ENCODE measurements at places on chromosomes 6 and 20. TPM values are rescaled to one million over a fixed set of nuclear protein-coding genes. Genes with fewer than 3 reads are reported as not detected.
A peak's percentile ranks its signal among the peaks of the same experiment; 100 is the strongest.

Gene ARFGEF3
- polyA plus RNA-seq, result 0.21 TPM

Gene GABRR1
- polyA plus RNA-seq, result 0.07 TPM

Gene ELOVL4
- polyA plus RNA-seq, result 30.6 TPM

- H3K27me3 ChIP-seq, result no peaks in the 10 kb centered on the region
- no peak for DNase-seq
- H3K4me3 ChIP-seq, result no peak overlapping the region
- no peaks in the 10 kb centered on the region for H3K4me1 ChIP-seq
These were observed 227.1 kb downstream of the RFPL4B start for GRCh38 chr6:112574190-112574589.

DNA sequence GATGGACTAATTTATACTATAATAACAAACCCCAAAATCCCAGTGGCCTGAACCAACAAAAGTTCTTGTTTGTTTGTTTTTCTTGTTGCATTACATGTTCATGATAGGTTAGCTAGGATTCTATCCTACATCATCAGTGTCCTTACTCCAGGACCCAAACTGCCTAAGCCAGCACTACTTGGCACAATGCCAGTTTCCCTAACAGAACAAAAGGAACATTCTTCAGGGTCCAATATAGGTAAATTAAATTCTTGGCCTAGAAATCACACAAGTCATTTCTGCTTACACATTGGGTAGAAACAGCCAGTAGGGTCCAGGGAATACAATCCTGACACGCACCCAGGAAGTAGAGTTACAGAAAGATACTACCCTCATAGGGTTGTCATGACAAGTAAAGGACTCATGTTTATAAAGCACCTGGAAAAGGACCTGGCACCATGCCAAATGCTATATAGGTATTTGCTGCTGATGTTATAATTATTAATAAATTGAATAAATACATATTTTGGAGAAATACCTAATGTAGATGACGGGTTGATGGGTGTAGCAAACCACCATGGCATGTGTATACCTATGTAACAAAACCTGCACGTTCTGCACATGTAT is 38.8 kb downstream of the RCAN2 start:
- H3K27me3 ChIP-seq, result no peaks in the 10 kb centered on the region
- no peak overlapping the region for H3K27ac ChIP-seq
- H3K4me1 ChIP-seq, result no peaks in the 10 kb centered on the region
- DNase-seq, result no peak
- no peak overlapping the region for H3K4me3 ChIP-seq

DNA sequence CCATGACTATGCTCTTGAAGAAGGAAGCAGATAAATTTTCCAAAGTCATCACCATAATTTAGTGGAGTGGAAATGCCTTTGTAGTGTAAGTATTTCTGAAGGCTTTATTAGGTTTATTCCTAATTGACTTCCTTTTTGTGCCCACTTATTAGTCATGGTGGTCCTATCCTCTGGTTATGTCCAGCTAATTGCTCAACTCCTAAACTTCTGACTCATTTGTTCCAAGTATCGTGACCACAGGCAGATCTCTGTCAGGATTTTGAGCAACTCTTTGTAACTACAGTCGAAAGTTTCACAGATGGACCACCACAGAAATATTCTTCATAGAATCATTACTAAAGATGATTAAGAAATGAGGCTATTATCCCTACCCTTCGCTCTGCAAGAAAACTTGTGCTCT is 315.6 kb upstream of the PTCHD4 start:
- H3K36me3 ChIP-seq, result no peaks in the 10 kb centered on the region
- H3K4me1 ChIP-seq, result no peaks in the 10 kb centered on the region
- H3K27ac ChIP-seq, result no peak overlapping the region
- no peaks in the 10 kb centered on the region for H3K27me3 ChIP-seq
- no peak for DNase-seq

- no peak overlapping the region for H3K4me3 ChIP-seq
- no peaks in the 10 kb centered on the region for H3K4me1 ChIP-seq
- H3K27ac ChIP-seq, result no peak overlapping the region
These were observed 81.8 kb upstream of the GPR6 start for GRCh38 chr6:109896341-109896740.

DNA sequence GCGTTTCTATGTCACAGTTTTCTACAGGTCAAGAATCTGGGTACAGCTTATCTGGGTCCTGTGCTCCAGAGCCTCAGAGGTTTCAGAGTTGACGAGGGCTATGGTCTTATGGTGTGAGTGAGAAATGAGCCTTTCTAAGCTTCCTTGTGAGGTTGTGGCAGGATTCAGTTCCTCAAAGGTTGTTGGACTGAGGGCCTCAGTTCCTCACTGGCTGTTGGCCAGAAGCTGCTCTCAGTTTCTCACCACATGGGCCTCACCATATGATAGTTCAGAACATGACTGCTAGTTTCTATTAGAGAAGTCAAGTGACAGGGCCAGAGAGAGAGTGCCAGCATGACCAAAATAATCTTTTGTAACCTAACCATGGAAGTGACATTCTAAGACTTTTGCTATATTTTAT is 96.1 kb downstream of the NUS1 start:
- H3K27ac ChIP-seq, result no peak overlapping the region
- H3K4me1 ChIP-seq, result no peaks in the 10 kb centered on the region
- no peaks in the 10 kb centered on the region for H3K27me3 ChIP-seq
- no peak for DNase-seq
- H3K4me3 ChIP-seq, result no peak overlapping the region
- H3K36me3 ChIP-seq, result no peaks in the 10 kb centered on the region

Gene LCA5
- 1.7 TPM for polyA plus RNA-seq

Gene CGA
- polyA plus RNA-seq, result 5.0 TPM

Gene KCNK5
- polyA plus RNA-seq, result 2.6 TPM

Gene PSMB9
- 143 TPM for polyA plus RNA-seq

Gene KHDC1L
- 2.8 TPM for polyA plus RNA-seq

DNA sequence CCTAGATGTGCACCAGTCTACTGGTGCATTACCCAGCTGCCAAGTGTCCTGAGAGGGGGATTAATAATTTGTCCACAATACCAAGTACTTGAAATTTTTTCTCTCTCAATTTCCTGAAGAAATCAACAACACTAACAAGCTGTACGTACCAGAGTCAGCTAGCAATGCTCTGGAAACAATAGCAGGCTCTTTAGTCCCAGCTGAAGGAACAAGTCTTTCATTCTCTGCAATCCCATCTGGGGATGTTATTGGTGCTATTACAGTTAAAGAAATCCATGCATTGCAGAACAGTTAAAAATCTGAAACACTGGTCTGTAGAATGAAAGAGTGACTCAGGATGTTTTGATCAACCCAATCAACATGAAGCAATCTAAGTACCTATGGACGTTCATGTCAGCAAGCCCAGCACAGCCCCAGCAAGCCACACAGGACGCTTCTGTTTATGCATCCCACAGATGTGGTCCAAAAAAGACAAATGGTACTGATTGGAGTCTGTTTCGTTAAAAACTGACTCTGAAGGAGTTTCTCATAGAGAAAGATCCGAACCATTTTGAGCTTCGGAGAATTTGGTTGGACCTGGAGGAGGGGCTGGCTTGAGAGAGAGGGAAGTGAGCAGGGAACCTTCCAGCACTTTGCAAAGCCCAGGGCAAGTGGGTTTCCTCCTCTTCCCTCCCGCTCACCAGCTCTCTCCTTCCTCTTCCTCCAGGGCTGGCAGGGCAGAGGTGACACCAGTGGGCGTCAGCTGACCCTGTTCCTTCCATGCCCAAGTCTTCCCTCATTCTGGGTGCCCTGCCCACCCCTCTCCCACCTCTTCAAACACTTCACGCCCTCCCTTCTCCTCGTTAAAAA is 11.9 kb downstream of the PRR18 start:
- H3K27me3 ChIP-seq, result no peaks in the 10 kb centered on the region
- H3K36me3 ChIP-seq, result no peaks in the 10 kb centered on the region
- H3K27ac ChIP-seq, result no peak overlapping the region
- H3K4me3 ChIP-seq, result no peak overlapping the region
- no peaks in the 10 kb centered on the region for H3K4me1 ChIP-seq
- no peak for DNase-seq

Gene BEND3
- 1.7 TPM for polyA plus RNA-seq

Gene SIRPD
- polyA plus RNA-seq, result 0.46 TPM

- no peak overlapping the region for H3K4me3 ChIP-seq
- H3K4me1 ChIP-seq, result peaks cover 3% of the 10 kb centered on the region
- H3K27ac ChIP-seq, result no peak overlapping the region
- H3K27me3 ChIP-seq, result no peaks in the 10 kb centered on the region
These were observed 256.4 kb downstream of the GMPR start for GRCh38 chr6:16494793-16495192.

Gene DEFB132
- 0.07 TPM for polyA plus RNA-seq

GRCh38 chr6:159213405-159213804 is 44.2 kb downstream of the FNDC1 start:
- DNase-seq, result no peak
- no peaks in the 10 kb centered on the region for H3K36me3 ChIP-seq
- H3K27ac ChIP-seq, result no peak overlapping the region
- H3K4me3 ChIP-seq, result no peak overlapping the region
- no peaks in the 10 kb centered on the region for H3K4me1 ChIP-seq

Gene SAMD3
- 9.6 TPM for polyA plus RNA-seq

GRCh38 chr6:90103056-90103800 is 193.4 kb downstream of the BACH2 start:
- no peak for DNase-seq
- H3K27me3 ChIP-seq, result no peaks in the 10 kb centered on the region
- peaks cover 22% of the 10 kb centered on the region for H3K4me1 ChIP-seq
- no peak overlapping the region for H3K4me3 ChIP-seq

Gene FAM217B
- 10.7 TPM for polyA plus RNA-seq

- no peak for DNase-seq
- no peak overlapping the region for H3K27ac ChIP-seq
- no peaks in the 10 kb centered on the region for H3K36me3 ChIP-seq
- H3K4me3 ChIP-seq, result no peak overlapping the region
These were observed 838.4 kb downstream of the QKI start for GRCh38 chr6:164252948-164253347.

Gene TP53TG5
- polyA plus RNA-seq, result 0.27 TPM

DNA sequence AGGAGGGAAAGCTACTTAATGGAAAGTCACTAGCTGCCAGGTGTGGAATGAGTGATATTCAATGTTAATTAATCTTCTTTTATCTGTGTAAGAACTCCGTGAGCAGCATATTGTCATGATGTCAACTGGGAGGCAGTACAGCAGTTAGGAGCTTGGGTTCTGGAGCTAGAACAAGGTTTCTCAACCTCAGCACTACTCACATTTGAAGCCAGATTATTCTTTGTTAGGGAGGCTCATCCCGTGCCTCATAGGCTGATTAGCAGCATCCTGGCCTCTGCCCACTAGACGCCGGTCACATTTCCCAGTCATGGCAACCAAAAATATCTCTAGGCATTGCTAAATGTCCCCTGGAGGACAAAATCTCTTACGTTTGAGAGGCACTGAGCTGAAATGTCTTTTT is 41.2 kb downstream of the BCAS1 start:
- H3K4me1 ChIP-seq, result no peaks in the 10 kb centered on the region
- H3K4me3 ChIP-seq, result no peak overlapping the region
- H3K36me3 ChIP-seq, result no peaks in the 10 kb centered on the region
- H3K27me3 ChIP-seq, result no peaks in the 10 kb centered on the region
- DNase-seq, result no peak

GRCh38 chr6:96234444-96234843 is 218.7 kb downstream of the FUT9 start:
- no peaks in the 10 kb centered on the region for H3K36me3 ChIP-seq
- no peak overlapping the region for H3K4me3 ChIP-seq

Gene B3GALT4
- 14.9 TPM for polyA plus RNA-seq

DNA sequence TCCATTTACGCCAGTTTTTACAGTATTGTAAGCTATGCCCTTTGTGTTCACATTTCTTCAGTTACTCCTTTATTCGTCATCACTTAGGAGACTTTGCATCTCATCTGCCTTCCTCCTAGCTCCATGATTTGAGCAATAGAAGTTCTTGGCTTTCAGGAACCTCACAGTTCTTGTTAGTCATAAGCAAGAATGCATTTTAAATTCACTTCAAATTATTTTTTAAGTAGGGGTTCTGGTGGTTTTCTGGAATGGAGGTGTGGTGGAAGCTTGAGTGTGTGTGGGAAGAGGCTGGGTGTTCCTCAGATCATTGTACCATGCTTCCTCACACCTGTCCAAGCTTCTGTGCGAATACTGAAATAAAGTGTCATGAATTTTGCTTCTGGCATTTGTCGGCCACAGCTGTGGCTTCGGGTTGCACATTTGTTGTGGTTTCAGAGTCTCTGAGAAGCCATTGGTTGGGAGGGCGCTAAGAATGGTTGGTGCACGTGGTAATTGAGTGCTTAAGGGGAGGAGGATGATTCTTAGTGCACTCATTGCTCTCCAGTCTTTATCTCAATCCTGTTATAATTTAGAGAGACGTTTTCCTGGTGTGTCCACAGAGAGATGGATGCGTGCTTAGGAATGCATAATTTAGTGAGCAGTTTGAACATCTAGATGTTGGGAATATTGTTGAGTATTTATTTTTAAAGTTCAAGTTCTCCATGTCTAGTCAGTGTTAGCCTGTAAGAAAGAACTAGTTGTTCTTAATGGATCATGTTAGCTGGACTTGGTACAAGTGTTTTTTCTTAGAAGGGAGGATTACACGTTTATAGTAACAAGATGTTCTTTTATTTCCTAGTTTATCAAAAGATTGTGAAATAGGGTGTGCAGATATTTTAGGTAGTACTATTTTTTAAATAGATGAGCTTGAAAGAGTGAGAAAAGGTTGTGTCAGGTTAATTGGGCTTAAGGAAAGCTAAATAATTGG is 31.9 kb downstream of the FOXO3 start:
- H3K36me3 ChIP-seq, result no peaks in the 10 kb centered on the region
- H3K27ac ChIP-seq, result peak overlapping the region; percentile 68
- peak; percentile 60 for DNase-seq
- peaks cover 60% of the 10 kb centered on the region for H3K4me1 ChIP-seq

DNA sequence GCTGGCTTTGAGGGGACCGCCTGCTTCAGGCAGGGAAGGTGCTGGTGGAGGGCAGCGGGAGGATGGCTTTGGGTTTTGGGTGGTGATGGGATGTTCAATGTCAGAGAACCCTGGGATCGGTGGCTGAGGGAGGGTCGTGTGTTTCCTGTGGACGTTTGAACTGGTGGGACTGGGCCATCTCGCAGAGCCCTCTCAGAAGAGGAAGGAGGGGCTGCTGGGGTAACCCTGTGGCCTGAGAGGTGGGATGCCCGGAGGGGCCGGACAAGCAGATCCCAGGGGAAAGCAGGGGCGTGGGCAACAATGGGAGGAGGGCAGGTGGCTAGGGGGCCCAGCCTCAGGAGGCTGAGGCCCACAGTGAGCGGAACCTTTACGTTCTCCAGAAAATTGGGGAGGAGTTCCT is 34.9 kb downstream of the PYGB start:
- H3K4me1 ChIP-seq, result no peaks in the 10 kb centered on the region
- H3K4me3 ChIP-seq, result no peak overlapping the region
- H3K27me3 ChIP-seq, result no peaks in the 10 kb centered on the region
- DNase-seq, result no peak

Gene AKAP7
- polyA plus RNA-seq, result 12.0 TPM

GRCh38 chr6:111461860-111462259 is 21.2 kb downstream of the REV3L start:
- no peak overlapping the region for H3K27ac ChIP-seq
- H3K27me3 ChIP-seq, result no peaks in the 10 kb centered on the region
- H3K4me3 ChIP-seq, result no peak overlapping the region
- no peaks in the 10 kb centered on the region for H3K4me1 ChIP-seq

GRCh38 chr6:104679971-104680370 is 179.7 kb downstream of the HACE1 start:
- no peak overlapping the region for H3K27ac ChIP-seq
- H3K27me3 ChIP-seq, result no peaks in the 10 kb centered on the region
- DNase-seq, result no peak
- no peaks in the 10 kb centered on the region for H3K4me1 ChIP-seq
- no peak overlapping the region for H3K4me3 ChIP-seq
